ENCODE measurements at places on chromosomes 13 and 19.

DNA sequence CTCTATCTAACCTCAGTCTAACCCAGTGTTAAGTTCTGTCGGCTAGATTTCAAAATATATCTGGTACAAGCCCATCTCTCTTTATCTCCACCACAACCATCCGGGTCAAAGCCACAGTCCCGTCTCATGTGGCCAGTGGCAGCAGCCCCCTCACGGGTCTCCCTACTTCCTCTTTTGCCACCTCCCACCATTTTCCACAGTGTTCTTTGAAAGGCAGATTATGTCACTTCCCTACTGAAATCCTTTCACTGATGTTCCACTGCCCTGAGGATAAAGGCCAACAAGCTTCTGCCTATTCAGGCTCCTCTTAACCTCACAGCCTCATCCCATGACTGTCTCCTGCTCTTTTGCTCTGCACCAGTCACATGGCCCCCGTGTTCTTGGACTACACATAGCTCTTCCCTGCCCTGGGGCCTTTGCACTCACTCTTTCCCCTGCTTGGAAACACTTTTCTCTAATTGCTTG, 117.2 kb downstream of the UBL3 start:
- DNase-seq, result no peak

- DNase-seq, result peak; percentile 37
Observed at GRCh38 chr13:25468325-25469168, 96.8 kb downstream of the ATP8A2 start.

GRCh38 chr13:76992548-76993001, 694 bp downstream of the CLN5 start:
- peak; percentile 30 for DNase-seq

DNA sequence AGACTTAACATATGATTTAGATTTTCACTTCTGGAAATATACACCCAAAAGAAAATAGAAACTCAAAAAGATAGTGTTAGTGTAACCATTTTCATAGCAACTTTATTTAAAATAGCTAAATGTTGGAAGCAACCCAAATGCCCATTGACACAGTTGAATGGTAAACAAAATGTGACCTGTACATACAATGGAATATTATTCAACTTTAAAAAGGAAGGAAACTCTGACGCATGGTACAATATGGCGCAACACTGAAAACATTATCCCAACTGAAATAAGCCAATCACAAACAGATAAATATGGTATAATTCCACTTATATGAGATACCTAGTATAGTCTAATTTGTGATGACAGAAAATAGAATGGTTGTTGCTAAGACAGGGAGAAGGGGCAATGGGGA, 1456.1 kb upstream of the MIR17HG start:
- DNase-seq, result no peak

DNA sequence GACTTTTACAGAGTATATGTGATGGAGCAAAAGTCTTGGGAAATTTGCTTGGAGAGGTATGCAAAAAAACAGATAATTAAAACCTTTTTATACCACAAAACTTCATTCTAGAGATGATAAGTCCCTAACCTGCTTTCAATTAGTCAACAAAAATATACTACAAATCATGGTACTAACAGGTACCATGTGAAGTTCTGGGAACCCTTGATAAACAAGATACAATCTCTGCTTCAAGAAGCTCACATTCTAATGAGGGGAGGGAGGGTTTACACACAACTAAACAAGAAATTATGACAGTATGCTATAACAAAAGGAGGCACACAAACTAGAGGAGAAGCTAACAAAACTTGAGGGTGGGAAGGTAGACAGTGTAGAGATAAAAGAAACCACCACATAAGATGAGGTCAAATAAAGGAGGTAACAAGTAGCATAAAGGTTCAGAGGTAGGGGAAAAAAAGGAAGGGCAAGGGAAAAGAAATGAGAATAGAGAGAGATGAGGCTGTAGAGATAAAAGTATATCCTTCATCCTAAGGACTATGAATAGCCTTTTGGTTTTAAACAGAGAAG, 91.4 kb downstream of the MYCBP2 start:
- no peak for DNase-seq

- peak; percentile 42 for DNase-seq
Observed at GRCh38 chr19:3095441-3096191, 1.5 kb downstream of the GNA11 start.

- no peak for DNase-seq
Observed at GRCh38 chr13:20387441-20387971, 138.2 kb downstream of the CRYL1 start.

DNA sequence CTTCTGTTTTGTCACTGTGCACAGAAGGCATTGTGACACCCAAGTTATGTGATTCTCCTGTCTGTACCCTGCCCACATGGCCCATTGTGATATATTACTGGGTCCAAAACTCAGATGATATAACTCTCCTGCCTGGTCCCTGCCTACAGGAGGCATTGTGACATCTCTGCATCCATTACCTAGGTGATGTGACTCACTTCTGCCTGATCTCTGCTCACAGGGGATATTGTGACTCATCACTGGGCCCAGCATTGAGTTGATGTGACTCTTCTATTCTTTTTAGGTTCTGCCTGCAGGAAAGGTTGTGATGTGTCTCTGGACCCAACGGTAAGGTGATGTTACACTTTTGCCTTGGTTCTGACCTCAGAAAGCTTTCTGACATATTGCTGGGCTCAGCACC, 67.9 kb upstream of the ZNF724 start:
- DNase-seq, result no peak

DNA sequence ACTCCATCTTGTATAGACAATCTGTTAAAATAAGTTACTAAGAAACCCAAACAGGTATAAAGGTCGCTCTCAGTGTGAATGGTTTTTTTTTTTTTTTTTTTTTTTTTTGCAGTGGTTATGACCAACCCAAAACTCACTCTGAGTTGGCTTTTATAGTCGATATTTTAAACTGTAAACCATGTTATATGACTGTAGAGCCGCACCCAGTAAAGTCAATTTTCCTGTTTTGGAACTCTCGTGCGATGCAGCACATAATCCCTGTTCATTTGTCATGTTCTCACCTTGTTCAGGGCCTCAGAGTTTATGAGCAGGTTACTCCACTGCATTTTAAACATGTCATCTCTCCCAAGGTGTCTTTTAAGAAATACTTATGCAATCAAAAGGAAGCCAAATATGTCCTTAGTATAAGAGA, 112.5 kb downstream of the KLF5 start:
- DNase-seq, result no peak

- DNase-seq, result peak; percentile 18
Observed at GRCh38 chr19:31339411-31339810, 9.8 kb downstream of the TSHZ3 start.

- DNase-seq, result no peak
Observed at GRCh38 chr13:42170029-42170428, 101.9 kb upstream of the AKAP11 start.

DNA sequence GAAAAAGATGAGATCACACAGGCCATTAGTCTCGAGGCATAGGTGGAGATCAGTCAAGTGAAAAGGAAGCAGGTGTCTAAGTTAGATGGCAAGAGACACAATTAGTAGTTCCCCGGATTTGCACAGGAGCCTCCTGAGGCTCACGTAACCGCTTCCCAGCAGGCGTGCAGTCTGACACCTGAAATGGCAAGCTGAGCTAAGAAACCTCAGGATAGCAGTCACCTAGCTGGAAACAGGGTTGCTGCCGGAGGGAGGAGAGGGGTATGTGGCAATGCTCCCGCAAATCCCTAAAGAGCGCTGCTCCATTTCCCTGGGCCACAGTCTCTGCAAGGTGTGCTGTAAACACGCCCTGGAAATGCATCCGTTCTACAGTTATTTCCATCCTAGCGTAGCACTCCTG, 1151.0 kb downstream of the DIAPH3 start:
- DNase-seq, result no peak

DNA sequence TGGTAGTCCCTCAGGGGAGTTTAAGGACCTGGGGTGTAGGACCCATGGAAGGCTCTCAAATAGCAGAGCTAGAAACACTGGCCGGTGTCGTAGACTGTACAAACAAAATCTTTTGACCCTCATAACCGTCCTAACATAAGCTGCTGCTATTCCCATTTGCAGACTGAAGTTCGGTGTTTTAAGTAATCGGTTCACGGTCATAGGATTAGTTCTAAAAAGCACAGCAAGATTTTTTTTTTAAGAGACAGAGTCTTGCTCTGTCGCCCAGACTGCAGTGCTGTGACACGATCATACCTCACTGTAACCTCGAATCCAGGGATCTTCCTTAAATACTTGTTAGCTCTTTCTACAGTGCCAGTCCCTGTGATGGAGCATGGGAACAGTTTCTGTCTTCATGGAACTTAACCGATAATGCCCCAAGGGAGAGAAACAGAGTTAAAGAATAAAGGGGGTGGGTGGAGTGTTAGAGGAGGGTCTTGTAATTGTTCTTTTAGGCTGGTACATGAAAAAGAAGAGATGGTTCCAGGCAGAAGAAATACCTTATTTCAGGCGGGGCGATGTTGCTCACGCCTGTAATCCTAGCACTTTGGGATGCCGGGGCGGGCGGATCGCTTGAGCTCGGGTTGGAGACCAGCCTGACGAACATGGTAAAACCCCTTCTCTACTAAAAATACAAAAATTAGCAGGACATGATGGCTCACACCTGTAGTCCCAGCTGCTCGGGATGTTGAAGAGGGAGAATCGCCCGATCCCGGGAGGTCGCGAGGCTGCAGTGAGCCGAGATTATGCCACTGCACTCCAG, 475 bp upstream of the ZC3H4 start:
- DNase-seq, result no peak

DNA sequence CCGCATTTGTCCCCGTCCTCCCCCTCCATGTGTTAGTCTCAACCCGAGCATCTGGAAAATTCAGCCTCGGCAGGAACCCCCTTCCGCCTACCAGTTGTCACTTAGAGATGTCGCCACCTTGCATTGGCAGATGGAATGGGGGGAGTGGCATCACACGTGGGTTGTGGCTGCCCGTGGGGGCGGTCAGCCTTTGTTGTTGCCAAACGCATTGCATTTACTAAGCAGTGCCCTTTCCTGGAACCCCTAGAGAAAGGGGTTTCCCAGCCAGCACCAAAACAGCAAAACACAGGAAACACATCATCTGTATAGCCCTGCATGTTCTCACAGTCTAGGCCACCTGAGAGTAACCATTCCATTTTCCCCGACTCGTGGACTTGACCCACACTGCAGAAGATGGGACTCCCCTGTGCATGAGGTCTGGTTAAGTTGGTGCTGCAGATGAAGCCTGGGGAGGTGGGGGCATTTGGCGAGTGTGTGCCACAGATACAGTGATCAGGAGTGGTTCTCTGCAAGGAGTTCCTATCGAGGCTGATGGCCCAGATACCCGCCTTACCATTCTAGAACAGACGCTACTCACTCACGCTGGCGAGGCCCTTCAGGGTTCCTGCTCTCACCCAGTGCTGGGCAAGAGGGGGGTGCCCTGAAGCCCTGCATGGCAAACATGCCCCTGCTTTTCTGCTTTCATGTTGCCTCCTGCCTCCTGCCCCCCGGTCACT, 38.3 kb downstream of the TMED1 start:
- no peak for DNase-seq

Measured in GM03348 (cell line).